ENCODE measurements at places on chromosomes 1 and 21. TPM values are rescaled to one million over a fixed set of nuclear protein-coding genes. Genes with fewer than 3 reads are reported as not detected.

GRCh38 chr1:239308701-239309333 is 77.6 kb upstream of the CHRM3 start:
- DNase-seq: peak; percentile 3

DNA sequence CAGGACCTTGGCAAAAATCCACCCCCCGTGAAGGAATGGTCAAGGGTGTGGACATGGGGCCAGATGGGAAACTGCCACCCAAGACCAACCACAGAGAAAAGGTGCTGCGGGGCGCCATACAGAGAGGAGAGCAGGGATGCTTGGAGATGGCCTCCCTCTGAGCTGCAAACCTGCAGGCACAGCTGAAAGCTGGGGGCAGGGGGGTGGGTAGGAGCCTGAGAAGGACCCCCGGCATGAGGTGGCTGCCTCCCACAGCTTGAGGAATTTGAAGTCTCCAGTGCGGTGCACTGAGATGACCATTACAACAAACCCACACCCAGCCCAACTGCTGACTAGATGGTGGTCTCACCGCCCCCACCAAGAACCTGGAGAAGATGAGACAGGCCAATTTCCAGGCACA is 84.8 kb downstream of the WDR4 start:
- no peak for DNase-seq

DNA sequence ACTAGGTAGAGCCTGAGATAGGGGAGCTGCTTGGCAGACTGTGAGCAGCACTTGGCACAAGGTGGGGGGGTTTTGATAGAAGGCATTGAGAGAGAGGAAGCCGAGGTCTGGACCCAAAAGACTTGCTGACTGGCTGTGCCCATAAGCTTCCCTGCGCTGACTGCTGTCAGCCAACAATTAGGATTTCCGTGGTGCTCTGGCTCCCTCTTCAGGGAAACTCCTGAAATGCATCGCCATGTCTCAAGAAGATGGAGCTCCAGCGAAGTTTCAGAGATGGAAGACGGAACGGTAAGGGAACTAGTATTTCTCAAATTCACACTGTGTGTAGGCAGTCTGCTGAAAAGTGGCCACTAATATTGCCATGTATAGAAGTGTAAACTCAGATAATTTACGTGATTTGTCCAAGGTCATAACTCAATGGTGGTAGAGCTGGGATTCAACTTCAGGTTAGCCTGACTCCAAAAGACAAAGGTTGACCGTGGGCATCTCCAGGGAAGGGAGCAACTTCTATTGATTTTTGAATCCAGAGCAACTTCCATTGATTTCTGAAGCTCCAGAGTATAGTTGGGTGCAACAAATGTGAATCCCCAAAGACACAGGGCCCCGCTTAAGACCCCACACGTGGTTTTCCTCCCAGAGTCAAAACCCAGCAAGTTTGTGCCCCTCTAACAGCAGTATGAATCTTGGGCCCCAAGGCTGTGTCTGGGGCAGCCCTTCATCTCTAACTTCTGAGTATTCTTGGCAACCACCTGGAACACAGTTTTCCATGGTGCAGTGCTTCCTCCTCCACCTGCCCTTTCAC is 44.5 kb upstream of the CRNN start:
- peak; percentile 70 for DNase-seq

DNA sequence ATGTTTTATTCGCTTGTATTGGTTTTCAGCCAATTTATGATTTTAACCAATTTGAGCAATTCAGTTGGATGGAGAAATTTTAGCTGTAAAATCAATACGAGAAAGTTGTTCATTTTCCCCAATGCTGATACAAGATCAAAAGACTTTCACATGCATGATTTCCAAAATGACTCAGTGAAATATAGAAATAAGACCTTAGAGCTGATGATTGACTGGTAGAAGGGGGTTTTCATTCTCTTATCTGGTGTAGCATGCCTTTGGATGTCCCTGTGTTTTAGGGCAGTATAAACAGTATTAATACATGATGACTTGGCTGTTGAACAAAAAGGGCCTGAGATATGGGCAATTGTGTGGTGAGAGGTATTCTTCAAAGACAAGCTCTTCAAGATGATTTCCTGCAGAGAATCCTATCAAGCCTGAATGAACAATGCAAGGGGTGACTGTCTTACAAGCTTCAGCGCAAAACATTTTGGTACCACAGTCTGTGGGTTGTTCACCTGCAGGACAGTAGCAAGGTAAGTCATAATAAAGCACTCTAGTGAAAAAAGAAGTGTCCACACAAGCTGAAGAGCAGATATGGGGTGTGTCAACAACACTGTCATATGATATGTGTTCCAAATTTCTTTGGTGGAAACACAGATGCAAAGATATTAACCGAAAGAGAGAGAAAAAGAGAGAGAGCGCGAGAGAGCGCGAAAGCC is 156.2 kb downstream of the TNFSF18 start:
- DNase-seq: no peak

DNA sequence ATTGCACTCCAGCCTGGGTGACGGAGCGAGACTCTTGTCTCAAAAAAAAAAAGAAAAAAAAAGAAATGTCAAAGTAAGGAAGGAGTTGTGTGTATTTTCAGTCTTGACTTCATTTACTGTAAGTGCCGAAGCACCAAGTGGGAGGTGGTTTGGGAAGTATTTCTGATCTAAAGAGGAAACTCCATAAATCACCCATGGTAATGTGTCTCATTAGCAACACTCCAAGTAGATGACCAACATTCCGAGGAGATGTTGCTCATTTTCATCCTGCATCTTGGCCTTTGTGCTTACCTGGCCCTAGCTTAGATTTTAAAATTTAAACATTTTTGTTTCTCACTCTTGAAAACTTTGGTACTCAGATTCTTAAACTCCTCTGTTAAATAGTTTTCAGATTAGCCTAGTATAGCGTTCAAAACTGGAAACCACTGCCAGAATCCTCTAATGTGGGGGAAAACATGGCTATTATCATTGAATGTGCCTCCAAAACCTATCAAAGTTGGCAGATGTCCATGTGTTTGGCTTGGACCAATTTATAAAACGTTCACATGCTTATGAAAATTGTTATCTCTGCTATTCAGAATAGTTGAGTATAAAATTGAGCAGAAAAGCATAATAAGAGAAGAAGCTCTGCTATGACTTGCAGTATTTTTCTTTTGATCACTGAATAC is 110.4 kb downstream of the NFIA start:
- DNase-seq: no peak

GRCh38 chr1:84742653-84743052 is 52.4 kb upstream of the SSX2IP start:
- peak; percentile 94 for DNase-seq

GRCh38 chr1:81197591-81197990 is 603.1 kb upstream of the ADGRL2 start:
- no peak for DNase-seq

- DNase-seq: peak; percentile 5
These were observed 22.1 kb upstream of the KCNA3 start for GRCh38 chr1:110696818-110697217.

DNA sequence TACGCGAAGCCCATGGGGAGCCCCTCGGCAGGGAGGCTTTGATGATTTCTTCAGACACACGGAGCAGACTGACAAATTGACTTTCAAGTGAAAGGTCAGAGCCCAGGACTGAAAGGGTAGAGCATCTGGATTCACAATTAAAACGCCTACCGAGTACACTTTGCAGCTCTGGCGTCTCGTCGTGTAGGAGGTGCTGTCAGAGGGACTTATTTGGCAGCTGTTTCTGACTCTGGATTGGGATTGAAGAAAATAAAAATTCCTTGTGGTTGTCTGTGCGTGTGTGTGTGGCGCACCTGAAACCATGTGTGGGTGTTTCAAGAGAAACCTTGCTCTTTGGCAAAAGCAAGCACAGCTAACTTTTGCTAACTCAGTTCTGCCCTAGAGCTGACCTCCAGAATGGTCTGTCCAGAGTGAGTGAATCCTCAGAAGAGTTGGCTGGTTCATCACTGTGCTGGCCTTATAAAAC is 348.7 kb downstream of the HLX start:
- no peak for DNase-seq

DNA sequence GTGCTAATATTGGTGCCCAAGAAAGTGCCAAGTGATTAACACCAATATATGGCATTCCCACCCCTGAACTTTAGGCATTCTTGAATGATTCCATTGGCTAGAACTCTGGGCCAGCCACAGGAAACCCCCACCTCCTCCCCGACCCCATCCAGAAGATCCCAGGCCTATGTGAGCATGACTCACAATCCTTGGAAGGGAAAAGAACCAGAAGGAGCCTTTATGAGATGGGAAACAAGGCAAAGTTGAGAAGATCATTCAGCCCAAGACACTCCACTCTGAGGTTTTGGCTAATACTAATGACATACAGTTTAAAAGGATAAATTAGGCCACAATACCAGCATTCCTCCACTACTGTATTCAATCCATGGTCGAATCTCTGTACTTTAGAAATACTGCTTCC is 21.8 kb downstream of the ELK4 start:
- DNase-seq: peak; percentile 68

- DNase-seq: peak; percentile 94
These were observed 785.2 kb upstream of the B3GALT2 start for GRCh38 chr1:193971595-193971994.

FCGR3A gene
- total RNA-seq: not detected

TRNP1 gene
- total RNA-seq: 3.9 TPM

C1orf56 gene
- total RNA-seq: 3.6 TPM

SLFNL1 gene
- total RNA-seq: 0.15 TPM

Measured in M059J (cell line).